ENCODE measurements at places on chromosomes 16 and 17. TPM values are rescaled to one million over a fixed set of nuclear protein-coding genes. Genes with fewer than 3 reads are reported as not detected.
A peak's percentile ranks its signal among the peaks of the same experiment; 100 is the strongest.

DNA sequence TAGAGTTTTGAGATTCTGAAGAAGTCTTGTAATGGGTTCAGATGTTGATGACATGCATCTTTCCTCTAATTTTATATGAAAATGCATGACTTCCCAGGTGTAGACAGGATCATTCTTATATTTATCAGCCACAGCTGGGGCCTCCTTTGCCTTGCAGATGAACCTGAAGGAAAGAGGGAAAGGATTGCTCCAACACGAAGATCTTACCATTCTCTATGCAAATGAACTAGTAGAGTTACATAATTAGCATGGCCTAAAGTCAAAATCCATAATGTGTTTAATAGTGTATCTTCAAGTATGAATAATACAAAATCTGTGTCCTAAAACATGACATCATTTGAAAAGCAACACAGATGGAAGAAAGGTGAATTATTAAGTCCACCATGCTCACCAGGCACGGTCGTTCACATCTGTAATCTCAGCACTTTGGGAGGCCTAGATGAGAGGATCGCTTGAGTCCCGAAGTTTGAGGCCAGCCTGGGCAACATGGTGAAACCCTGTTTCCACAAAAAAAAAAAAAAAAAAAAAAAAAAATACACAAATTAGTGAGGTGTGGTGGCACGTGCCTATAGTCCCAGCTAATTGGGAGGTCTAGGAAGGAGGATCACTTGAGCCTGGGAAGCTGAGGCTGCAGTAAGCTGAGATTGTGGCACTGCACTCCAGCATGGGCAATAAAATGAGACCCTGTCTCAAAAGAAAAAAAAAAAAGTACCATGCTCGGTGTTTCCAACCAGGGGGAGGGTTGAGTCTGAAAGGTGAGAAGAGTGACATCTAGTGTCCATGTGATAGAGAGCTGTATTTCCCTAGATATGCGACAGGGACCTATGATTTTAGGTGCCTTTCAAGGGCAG lies 6.3 kb downstream of the VWA3A start:
- H3K27me3 ChIP-seq = peaks cover 25% of the 10 kb centered on the region
- H3K4me3 ChIP-seq = no peak overlapping the region
- no peak for DNase-seq
- peaks cover 1% of the 10 kb centered on the region for H3K4me1 ChIP-seq
- H3K27ac ChIP-seq = no peak overlapping the region

MYH1 gene
- not detected for total RNA-seq

GRCh38 chr16:24488045-24488444 lies 51.3 kb upstream of the RBBP6 start:
- DNase-seq = no peak
- no peaks in the 10 kb centered on the region for H3K36me3 ChIP-seq
- H3K27ac ChIP-seq = no peak overlapping the region
- peaks cover 5% of the 10 kb centered on the region for H3K27me3 ChIP-seq
- no peak overlapping the region for H3K4me3 ChIP-seq

DNA sequence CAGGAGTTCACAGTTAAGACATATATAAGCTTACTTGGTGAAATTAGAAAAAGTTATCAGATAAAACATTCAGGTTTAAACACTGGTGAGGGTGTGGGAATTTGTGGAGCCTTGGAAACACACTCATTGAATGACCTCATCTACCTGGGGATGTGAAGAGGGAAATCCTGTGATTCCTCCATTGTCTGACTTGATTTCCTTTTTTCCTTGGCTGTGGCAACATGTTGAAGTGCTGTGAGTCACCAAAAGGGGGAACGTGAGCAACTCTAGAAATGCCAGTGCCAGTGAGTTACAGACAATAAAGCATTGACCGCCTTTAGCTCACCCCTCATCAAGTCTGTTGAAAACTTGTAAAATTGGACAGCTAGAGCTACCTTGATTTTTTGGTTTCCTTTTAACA lies 1.8 kb downstream of the HMOX2 start:
- DNase-seq = no peak
- H3K4me3 ChIP-seq = peak overlapping the region; percentile 91
- H3K27ac ChIP-seq = peak overlapping the region; percentile 93
- H3K27me3 ChIP-seq = no peaks in the 10 kb centered on the region
- peaks cover 33% of the 10 kb centered on the region for H3K36me3 ChIP-seq

ADGRG1 gene
- 8.3 TPM for total RNA-seq

CHRNE gene
- total RNA-seq = 0.43 TPM

- H3K4me3 ChIP-seq = peak overlapping the region; percentile 83
- peaks cover 27% of the 10 kb centered on the region for H3K36me3 ChIP-seq
- no peaks in the 10 kb centered on the region for H3K27me3 ChIP-seq
- H3K27ac ChIP-seq = peak overlapping the region; percentile 73
- peak; percentile 29 for DNase-seq
Observed at GRCh38 chr16:2428051-2428783, 1.0 kb upstream of the CCNF start.

DNA sequence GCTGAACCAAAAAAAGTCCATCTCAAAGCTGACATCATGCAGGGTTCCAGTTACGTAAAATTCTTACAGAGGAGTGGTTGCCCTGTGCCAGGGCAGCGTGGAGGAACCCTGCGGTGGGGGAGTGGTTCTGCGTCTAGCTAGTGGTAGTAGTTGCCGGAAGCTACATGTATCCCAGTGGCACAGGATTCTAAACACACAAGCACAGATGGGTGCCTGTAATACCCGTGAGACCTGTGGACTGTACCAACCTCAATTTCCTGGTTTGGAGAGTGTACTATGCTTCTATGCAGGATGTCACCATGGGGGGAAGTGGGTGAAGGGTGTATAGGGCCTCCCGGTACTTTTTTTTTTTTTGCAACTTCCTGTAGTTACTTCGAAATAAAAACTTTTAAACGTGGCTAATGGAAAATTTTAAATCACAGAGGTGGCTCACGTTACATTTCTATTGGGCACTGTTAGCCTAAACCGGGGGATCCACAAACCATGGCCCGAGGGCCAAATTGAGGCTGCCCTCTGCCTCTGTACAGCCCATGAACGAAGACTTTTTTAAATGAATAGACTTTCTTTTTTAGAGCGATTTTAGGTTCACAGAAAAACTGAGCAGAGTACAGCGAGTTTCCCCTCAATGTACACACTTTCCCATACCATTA lies 38.5 kb downstream of the TBC1D16 start:
- H3K27me3 ChIP-seq = peaks cover 4% of the 10 kb centered on the region
- no peaks in the 10 kb centered on the region for H3K36me3 ChIP-seq
- H3K27ac ChIP-seq = peak overlapping the region; percentile 93

GRCh38 chr17:17729620-17730249 lies 48.5 kb downstream of the RAI1 start:
- peak; percentile 62 for DNase-seq
- no peak overlapping the region for H3K27ac ChIP-seq
- H3K27me3 ChIP-seq = peaks cover 12% of the 10 kb centered on the region
- peaks cover 11% of the 10 kb centered on the region for H3K4me1 ChIP-seq
- H3K36me3 ChIP-seq = no peaks in the 10 kb centered on the region

MEIOB gene
- total RNA-seq = not detected

GRCh38 chr17:45234641-45235415 lies 13.1 kb downstream of the FMNL1 start:
- no peak for DNase-seq
- H3K4me1 ChIP-seq = peaks cover 73% of the 10 kb centered on the region
- H3K36me3 ChIP-seq = peaks cover 81% of the 10 kb centered on the region
- no peak overlapping the region for H3K4me3 ChIP-seq

GRCh38 chr16:86661706-86662105 lies 83.4 kb downstream of the FOXL1 start:
- DNase-seq = no peak
- H3K36me3 ChIP-seq = no peaks in the 10 kb centered on the region
- peaks cover 27% of the 10 kb centered on the region for H3K4me1 ChIP-seq
- H3K4me3 ChIP-seq = no peak overlapping the region
- peaks cover 35% of the 10 kb centered on the region for H3K27me3 ChIP-seq

DHRS11 gene
- 3.7 TPM for total RNA-seq

TEKT1 gene
- not detected for total RNA-seq

- peaks cover 74% of the 10 kb centered on the region for H3K27me3 ChIP-seq
- DNase-seq = no peak
- no peak within 1 kb of the TSS for H3K27ac ChIP-seq
- H3K4me3 ChIP-seq = no peak within 1 kb of the TSS
- H3K36me3 ChIP-seq = no peaks in the 10 kb centered on the region
- peaks cover 9% of the 10 kb centered on the region for H3K4me1 ChIP-seq
Observed at GRCh38 chr16:86578061-86578599, at the start of gene FOXL1. FOXL1 (plus strand) TSS chr16:86578549; CDS start chr16:86578724, 175 bp downstream.

- peak overlapping the region; percentile 78 for H3K27ac ChIP-seq
- H3K36me3 ChIP-seq = peaks cover 19% of the 10 kb centered on the region
- peaks cover 25% of the 10 kb centered on the region for H3K4me1 ChIP-seq
Observed at GRCh38 chr16:88662222-88662842, 559 bp downstream of the MVD start.

DNA sequence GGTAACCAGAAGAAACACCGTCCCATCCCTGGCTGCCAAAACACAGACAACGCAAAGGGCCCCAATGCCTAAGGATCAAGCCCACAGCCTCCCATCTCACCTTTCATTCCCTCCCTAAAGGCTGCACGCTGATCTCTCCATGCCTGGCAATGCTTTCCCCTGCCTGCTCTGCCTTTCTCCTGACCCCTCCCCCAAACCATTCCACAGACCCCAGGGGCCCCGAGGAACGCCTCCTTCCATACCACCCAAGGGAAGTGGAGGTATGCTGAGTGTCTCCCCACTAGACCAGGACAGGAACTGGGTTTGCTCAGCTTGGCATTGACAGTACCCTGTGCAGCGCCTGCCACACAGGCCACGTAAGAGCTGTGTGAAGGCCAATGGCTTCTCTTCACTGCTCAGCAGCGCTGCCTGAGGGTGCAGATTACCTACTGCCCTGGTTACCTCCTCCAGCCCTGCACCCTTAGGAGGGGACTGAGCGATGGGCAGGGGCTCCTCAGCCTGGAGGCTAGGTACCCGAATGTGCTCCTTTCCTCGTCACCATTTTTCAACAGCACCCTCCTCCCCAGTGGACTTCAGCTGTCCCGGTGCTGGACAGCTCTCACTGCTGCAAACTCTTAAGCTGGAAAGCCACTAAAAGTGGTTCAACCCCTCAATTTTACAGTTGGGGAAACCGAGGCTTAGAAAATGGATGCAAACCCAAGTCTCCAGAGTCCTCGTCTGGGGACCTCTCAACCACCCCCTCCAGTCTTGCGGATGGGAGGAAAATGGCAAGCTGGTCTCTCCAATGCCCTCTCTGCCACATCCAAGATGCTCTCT lies 45.0 kb downstream of the SRCIN1 start:
- no peak overlapping the region for H3K4me3 ChIP-seq
- H3K27ac ChIP-seq = no peak overlapping the region
- H3K36me3 ChIP-seq = no peaks in the 10 kb centered on the region
- peaks cover 65% of the 10 kb centered on the region for H3K27me3 ChIP-seq
- H3K4me1 ChIP-seq = peaks cover 28% of the 10 kb centered on the region
- DNase-seq = no peak

DNA sequence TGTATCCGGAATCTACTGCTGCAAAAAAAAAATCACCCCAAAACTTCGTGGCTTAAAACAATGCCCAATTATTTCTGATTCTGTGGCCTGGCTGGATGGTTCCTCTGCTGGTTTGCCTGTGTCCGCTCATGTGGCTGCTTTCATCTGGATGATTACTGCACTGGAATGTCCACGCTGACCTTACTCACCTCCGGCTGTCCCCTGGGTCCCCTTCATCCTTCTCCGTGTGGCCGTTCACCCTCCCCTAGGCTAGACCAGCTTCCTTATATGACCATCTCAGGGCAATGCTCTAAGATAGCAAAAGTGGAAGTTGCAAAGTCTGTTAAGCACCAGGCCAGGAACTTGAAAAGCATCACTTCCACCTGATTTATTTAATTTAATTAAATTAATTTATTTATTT lies 31.4 kb upstream of the SPNS2 start:
- H3K4me1 ChIP-seq = no peaks in the 10 kb centered on the region
- no peak overlapping the region for H3K4me3 ChIP-seq
- H3K36me3 ChIP-seq = no peaks in the 10 kb centered on the region

DNA sequence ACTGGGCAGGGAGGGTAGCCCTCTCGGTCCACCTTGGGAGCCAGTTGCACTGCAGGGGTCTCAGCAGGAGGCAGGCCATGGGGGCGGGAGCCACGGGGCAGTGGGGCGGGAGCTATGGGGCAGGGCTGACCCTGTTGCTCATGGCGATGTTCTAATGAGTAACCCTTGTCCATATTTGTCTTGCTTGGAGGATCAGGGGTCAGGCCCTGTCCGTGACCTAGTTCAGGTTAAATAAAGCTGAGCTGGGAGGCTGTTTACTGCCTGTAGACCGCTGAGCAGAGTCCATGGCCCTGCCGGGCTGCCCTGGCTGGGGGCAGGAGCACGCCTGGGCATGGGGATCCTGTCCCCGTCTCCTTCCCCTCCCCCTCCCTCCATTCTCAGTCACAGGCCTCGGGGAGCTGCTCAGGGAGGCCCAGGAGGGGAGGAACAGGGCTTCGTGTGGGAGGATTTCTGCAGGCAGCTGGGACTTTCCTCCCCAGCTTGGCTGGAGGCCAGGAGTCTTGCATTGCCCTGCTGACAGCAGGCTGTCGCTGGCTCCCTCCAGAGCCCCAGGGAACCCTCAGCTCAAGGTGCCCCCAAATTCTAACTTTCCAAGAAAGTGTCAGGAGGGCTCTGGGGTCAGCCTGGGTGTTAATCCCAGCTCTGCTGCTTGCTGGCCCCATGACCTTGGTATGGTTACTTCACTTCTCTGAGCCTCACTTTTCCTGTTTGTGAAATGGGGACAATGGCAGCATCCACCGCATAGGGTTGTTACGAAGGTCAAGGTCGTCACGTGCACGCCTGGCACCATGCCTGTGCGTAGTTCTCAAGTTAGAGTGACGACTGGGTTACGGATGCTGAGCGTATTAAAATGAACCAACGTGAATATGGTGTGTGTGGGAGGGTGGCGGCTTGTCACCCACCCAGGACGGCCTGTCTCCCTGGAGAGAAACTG lies 6.1 kb upstream of the SERPINF2 start:
- H3K27ac ChIP-seq = no peak overlapping the region
- peaks cover 15% of the 10 kb centered on the region for H3K36me3 ChIP-seq
- no peaks in the 10 kb centered on the region for H3K27me3 ChIP-seq
- peaks cover 6% of the 10 kb centered on the region for H3K4me1 ChIP-seq

- H3K36me3 ChIP-seq = peaks cover 2% of the 10 kb centered on the region
- peak; percentile 21 for DNase-seq
- H3K27ac ChIP-seq = peak overlapping the region; percentile 71
- H3K4me1 ChIP-seq = peaks cover 51% of the 10 kb centered on the region
- H3K4me3 ChIP-seq = peak overlapping the region; percentile 77
Observed at GRCh38 chr16:53053967-53054669, 673 bp upstream of the CHD9 start.

- no peaks in the 10 kb centered on the region for H3K4me1 ChIP-seq
- no peak overlapping the region for H3K4me3 ChIP-seq
- no peak overlapping the region for H3K27ac ChIP-seq
- peaks cover 1% of the 10 kb centered on the region for H3K27me3 ChIP-seq
Observed at GRCh38 chr17:9148905-9149525, 127.7 kb downstream of the NTN1 start.

GRCh38 chr16:86050591-86051367 lies 151.8 kb downstream of the IRF8 start:
- no peaks in the 10 kb centered on the region for H3K36me3 ChIP-seq
- H3K4me3 ChIP-seq = no peak overlapping the region
- DNase-seq = no peak
- no peak overlapping the region for H3K27ac ChIP-seq

GRCh38 chr17:2701996-2702741 lies 9.4 kb downstream of the CLUH start:
- H3K27ac ChIP-seq = no peak overlapping the region
- H3K36me3 ChIP-seq = peaks cover 12% of the 10 kb centered on the region
- no peaks in the 10 kb centered on the region for H3K4me1 ChIP-seq
- DNase-seq = no peak
- H3K27me3 ChIP-seq = no peaks in the 10 kb centered on the region
